Cortex of kidney (tissue), 1 donor: ENCODE measurements at places on chromosomes 2 and 18.

GRCh38 chr2:125168442-125168841, 1143.4 kb downstream of the CNTNAP5 start:
- DNase-seq: no peak

GRCh38 chr2:115214050-115214449, 771.6 kb downstream of the DPP10 start:
- no peak for DNase-seq

DNA sequence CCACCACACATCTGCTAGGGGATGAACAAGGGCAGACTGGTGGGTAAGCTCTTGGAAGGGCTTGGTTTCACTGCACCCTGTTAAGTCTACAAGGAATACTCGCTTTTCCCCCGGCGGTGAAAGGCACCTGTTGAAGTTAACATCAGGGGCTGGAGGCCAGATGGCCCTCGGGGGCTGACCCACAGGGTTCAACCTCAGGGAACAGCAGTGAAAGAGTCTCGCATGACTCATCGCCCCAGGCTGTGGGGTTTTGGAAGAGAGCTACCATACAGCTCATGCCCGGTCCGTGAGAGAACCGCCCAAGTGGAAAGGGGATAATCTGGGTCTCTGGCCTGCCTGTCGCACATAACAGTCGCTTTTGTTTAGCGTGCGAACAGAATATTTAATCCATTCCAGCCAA, 748.0 kb downstream of the DPP10 start:
- no peak for DNase-seq

DNA sequence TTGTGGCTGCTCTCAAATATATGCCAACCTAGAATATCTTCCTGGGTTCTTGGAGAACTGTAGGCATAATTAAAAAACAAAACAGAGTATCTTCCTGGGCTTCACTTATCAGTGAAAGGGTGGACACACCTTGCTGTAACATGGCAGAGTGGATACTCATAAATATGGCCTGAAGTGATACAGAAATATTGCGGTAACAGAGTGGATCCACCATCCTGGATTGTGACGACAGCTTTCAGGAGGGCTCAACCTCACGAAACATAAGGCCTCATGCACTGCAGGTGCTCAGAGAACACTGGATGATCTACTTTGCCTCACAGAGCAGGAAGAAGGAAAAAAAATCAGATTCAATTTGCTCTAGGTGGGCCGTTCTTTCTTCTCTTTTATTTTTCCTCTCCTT, 336.0 kb downstream of the NBAS start:
- no peak for DNase-seq

DNA sequence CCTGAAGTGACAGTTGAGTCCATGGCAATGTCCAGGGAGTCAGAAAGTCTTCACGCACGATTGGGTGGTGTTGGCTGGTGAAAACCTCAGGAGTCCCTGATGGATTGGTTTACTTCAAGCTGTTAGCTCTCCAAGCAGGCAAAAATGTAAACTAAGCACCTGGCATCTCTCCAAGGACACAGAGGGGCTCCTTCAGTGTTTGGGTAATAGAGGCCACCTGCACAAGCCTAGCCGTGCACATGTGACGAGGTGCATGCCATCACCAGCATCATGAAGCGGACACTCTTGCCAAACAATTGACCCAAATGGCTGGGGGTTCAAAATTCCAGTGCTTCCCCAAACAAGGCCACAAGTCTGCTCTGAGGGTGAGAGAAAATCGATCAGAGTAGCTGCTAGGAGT, 104.7 kb upstream of the CD302 start:
- no peak for DNase-seq

DNA sequence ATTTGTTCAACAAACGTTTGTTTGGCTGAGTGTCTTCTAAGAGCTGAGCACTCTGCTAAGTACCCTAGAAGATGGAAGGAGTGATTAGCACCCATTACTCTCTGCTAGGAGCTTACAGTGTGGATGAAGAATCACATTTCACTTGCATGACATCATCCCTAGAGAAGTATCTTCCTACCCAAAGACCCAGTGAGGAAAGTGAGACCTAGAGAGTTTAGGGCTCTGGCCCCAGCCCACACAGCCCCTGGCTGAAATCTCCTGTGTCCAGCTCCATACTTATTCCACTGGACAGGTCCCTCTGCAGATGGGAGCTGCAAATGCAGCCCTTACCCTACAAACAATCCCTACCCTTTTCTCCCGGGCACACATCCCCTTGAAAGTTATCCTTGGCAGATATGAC, 26.8 kb upstream of the EPAS1 start:
- DNase-seq: no peak

GRCh38 chr2:233480490-233481202, 85.9 kb downstream of the USP40 start:
- no peak for DNase-seq

DNA sequence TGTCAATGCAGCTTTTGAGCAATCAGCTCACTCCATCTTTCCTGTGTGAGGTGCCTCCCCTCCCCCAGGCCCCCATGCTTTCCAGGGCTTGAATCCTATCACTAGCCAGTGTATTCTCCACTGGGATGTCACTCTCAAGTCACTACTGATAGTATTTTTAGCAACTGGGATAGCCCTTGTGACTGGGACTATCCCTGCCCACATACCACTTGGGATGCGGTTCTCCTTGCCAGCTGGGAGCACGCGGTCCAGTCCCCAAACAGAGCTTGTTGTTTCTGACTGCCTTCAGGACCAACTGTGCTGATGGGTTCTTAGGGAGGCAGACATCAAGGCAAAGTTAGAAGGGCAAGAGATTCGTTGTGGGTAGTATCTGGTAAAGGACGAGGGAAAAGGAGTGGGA, 134.9 kb downstream of the FAM161A start:
- DNase-seq: no peak

GRCh38 chr2:240559286-240559685, 871 bp upstream of the DUSP28 start:
- no peak for DNase-seq

- DNase-seq: no peak
Measured at GRCh38 chr2:74441170-74441689, 507 bp downstream of the RTKN start.

- DNase-seq: no peak
Measured at GRCh38 chr2:68000170-68000825, 62.5 kb downstream of the C1D start.

GRCh38 chr2:162111958-162112850, 38.2 kb upstream of the DPP4 start:
- no peak for DNase-seq

GRCh38 chr2:143422681-143423080, 293.5 kb downstream of the ARHGAP15 start:
- no peak for DNase-seq

- DNase-seq: no peak
Measured at GRCh38 chr2:159156834-159157233, 129.7 kb downstream of the WDSUB1 start.

DNA sequence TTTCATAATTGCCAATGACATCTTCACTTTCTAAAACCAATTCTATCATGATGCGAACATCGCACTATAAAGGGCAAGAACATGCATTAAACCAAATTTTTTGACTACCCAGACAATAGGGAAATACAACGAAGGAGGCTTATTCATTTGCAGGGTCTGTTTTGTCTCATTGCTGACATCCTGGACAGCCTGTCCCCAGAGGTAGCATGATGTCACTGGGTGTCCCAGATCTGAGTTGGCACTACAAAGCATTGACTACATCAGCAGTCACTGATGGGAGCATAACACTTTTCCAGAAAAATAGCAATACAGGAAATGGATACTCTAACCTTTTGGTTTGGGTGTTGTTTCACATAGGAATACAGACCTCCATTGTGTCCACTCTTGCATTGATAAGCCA, 180.3 kb downstream of the TMEM182 start:
- DNase-seq: no peak

- no peak for DNase-seq
Measured at GRCh38 chr2:18232731-18233438, 327.6 kb downstream of the RDH14 start.

- no peak for DNase-seq
Measured at GRCh38 chr2:241540771-241541561, 17.6 kb upstream of the BOK start.

- no peak for DNase-seq
Measured at GRCh38 chr2:67825476-67825875, 237.3 kb downstream of the C1D start.

GRCh38 chr18:68727506-68727905, 12.6 kb upstream of the TMX3 start:
- DNase-seq: no peak

DNA sequence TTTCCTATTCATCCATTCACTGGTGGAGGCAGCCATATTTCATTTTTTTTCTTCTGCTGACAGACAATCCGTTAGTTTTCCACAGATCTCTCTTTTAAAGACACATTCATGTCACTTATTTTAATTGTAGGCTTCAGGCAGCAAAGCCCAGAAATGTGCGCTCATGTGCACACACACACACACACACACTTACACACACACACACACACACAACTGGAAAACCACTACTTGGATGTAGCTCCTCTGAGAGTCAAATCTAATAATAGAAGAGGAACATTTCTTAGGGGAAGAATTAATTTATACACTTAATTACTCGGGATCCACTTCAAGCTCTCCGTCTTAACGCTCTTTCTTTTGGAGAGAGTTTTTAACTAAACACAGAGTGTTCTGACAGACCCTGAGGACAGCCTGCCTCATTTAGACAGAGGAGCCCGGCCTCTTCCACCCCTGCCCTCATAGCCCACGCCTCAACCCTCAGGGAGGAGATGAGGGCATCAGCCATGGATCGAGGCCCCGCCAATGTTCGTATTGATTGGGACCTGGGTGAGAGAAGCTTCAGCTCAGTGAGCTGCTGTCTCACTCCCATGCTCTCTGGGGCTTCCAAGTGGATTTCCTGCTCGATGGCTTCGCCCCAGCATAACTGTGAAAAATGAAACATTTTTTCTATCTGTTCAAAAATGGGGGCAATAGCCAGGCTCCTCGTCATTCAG, 261.4 kb upstream of the SKOR2 start:
- DNase-seq: no peak

GRCh38 chr2:45957533-45958227, 306.2 kb downstream of the PRKCE start:
- DNase-seq: no peak

- no peak for DNase-seq
Measured at GRCh38 chr2:140863713-140864112, 1267.1 kb downstream of the LRP1B start.

DNA sequence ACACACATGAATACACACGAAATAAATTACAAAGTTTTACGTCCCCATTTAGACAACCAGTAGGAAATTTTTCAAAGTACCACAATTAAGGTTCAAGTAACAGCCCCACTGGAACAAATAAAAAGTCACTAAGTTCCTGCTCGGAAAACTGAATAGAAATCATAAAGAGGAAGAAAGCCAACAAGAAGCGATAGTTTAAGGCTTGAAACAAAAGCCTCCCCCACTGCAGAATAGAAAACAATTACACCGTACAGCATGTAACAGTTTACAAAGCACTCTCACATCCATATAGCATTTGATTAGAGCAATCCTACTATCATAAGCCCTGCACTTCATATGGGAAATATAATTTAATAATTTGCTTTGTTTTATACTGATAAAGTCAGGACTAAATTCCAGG, 15.5 kb downstream of the KLF7 start:
- DNase-seq: no peak

DNA sequence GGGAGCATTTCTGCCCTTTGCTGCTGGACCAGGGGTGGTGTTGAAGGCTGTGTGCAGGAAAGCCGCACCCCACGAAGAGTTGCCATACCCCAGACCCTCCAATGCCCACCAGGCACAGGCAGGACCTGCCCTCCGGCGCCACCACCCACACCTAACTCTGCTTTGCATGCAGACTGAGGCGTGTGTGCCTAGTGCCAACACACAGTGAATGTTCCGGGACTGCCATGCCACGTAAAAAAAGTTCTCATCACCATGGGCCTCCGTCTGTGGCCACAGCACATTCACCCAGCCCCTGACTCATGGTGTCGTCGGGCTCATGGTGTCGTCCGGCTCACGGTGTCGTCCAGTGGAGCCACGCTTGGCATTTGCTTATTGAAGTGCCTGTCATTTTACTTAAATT, 184.9 kb upstream of the RAB6C start:
- DNase-seq: no peak

GRCh38 chr2:21610304-21610703, 486.5 kb downstream of the TDRD15 start:
- no peak for DNase-seq
